T follicular helper cell (primary cell): ENCODE measurements at places on chromosomes 3 and 15.

- DNase-seq: no peak
Measured at GRCh38 chr3:132087356-132087755, 52.5 kb upstream of the CPNE4 start.

DNA sequence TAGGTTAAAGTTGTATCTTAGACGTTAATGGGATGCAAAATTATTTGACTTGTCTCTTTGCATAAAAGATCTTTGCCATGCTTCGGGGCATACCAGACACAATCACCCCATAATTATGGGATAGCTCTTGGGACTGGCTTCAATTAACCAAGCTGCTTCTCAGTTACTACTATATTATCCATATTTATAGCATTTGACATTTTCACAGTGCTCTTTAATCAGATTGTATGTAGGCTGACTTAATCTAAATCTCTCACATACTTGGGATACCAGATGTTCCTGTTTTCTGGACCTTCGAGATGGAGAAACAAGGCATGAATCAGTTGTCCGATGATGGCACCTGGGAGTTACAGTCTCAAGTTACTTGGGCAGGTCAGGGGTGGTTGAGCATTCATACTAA lies 27.2 kb upstream of the ABHD17C start:
- DNase-seq: no peak

- DNase-seq: no peak
Measured at GRCh38 chr15:69096196-69096595, 64.2 kb upstream of the GLCE start.

- DNase-seq: no peak
Measured at GRCh38 chr3:51671734-51672475, 853 bp downstream of the TEX264 start.

DNA sequence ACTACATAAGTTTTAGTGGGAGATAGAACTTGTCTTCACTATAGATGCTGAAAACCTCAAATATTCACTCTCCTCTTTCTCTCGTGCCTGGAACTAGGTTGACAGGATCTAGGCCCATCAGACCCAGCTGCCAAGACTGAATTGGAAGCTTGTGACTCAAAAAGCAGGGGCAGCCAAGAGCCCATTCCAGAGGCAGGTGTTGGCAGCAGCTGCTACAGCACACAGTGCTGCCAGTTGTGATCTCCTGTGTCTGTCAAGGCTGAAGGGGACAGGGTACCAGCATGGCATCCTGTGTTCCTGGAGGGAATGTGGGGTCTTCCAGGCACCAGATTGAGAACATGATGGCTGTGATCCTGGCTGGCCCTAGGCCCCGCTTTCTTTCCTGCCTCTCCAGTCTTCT lies 92.5 kb upstream of the MB21D2 start:
- DNase-seq: no peak

DNA sequence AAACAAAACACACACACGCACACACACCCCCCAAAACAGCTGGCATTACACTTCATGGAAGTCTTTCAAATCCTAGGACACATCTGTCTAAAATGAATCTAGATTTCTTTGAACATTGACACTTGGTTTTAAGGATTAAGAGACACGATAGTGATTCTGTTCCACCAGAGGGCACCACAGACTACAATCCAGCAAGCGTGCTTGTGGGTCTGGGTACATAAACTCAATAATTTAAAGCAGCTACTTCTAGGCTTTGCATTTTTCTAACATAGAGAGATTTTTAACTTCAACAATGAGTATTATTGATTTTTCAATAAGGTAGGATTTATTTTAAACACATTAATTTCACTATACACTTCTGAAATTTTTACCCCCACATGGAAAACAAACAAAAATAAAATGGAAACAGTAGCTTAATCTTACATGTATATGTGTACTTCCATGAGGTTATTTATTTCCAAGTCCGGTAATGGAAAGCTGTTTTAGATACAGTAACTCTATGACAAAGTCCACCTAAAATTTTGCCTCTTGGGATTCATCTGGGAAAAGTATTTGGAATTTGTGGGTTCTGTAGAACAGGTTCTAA lies 564.0 kb upstream of the TGFBR2 start:
- DNase-seq: peak; percentile 36

- DNase-seq: no peak
Measured at GRCh38 chr3:25689226-25689625, 24.5 kb upstream of the TOP2B start.

GRCh38 chr15:51706291-51706690 lies 25.0 kb downstream of the SCG3 start:
- DNase-seq: no peak

GRCh38 chr3:111152496-111152895 lies 80.9 kb downstream of the NECTIN3 start:
- DNase-seq: no peak

GRCh38 chr15:77529394-77530159 lies 103.1 kb downstream of the LINGO1 start:
- no peak for DNase-seq

- no peak for DNase-seq
Measured at GRCh38 chr3:126932188-126932931, 50.6 kb upstream of the PLXNA1 start.

GRCh38 chr15:50906954-50907600 lies 1.4 kb upstream of the AP4E1 start:
- peak; percentile 70 for DNase-seq
